Peyer's patch (tissue), 4 donors: ENCODE measurements at places on chromosomes 5 and 9. TPM values are rescaled to one million over a fixed set of nuclear protein-coding genes. Genes with fewer than 3 reads are reported as not detected.

SLC23A1 gene
- 166 TPM for total RNA-seq

PCDHGA12 gene
- 1.4 TPM for total RNA-seq

PTGER4 gene
- 134 TPM for total RNA-seq

PKD2L2 gene
- not detected for total RNA-seq

FLT4 gene
- 17.3 TPM for total RNA-seq

DNA sequence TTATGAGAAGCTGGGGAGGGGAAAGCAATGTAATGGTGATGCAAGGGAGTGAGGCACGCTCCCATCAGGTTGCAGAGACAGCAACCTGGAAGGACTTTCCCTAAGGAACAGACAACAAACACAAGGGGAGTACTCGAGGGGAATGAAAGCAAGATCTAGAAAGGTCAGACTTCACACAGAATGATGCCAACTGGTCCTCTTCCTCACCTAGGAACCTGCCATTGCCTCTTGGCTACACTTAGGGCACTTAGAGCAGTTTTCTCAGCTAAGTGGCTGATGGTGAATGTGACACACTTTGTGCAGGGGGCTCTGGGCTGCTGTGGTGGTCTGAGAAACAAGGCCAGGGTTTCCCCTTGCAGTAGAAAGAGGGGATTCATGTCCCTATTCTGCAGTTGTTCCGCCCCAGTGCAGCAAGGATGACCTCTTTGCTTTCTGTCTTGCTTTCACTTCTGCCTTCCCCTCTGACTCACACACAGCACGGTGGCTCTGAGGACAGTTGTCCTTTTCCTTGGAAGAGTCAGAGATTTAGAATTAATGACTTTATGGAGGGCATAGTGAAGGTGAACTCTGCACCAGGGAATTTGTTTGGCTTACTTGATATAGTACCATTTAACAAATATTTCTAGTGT is 394.0 kb upstream of the KLF4 start:
- peak; percentile 31 for DNase-seq

GRCh38 chr9:74804018-74804385 is 83.7 kb downstream of the TRPM6 start:
- DNase-seq = no peak

GRCh38 chr9:98037357-98037756 is 19.2 kb upstream of the NANS start:
- DNase-seq = no peak

DNA sequence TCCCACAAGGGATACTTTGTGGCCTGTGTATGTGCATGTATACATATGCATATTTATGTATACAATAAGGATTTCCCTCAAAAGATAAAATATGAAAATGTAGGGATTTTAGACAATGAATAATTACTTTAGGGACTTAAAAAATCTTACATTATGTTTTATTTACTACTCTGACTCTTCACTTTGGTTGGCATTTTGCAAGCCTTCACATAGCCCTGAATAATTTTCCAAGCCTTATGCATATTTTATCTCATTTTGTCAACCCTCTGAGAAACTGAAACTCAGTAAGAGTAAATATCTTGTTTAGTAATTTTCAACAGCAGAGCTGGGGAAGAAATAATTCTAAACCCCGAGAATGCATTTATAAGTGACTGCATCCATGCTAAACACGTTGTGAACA is 153.0 kb upstream of the SLC24A2 start:
- no peak for DNase-seq

DNA sequence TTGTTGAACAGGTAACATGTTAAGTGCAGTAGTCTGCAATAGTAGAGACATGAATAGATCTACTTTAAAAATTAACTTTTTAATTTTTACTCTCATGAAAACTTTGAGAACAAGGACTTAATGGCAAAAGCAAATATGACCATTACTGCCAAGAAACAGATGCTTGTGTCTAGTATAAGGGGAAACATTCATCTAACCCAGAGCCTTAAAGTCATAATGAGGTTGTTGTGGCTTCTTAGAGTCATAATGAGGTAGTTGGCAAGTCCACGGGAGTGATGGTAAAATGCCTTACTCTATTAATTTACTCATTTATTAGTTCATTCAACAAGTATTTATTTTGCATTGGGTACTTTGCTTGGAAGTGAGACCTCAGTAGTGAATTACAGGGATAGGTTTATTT is 71.5 kb downstream of the JAKMIP2 start:
- DNase-seq = no peak

- DNase-seq = no peak
Measured at GRCh38 chr9:68983008-68983411, 30.9 kb downstream of the PRKACG start.

DNA sequence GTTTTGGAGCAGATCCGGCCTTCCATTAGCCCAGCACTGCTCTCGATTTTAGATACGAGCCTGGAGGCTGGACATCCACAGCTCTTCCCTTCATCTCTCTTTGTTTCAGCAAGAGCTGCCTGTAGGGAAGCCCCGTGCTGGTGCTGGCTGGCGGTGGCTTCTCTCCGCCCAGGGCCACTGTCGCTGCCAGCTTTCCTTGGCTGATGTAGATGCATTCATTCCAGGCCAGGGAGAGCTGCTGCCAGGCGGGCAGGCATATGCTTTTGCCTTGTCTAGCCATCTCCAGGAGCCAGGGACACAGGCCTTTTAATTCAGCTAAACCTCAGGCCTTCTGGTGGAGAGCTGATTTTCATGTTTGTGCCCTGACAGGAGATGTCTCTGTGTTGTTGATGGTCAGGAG is 409.3 kb upstream of the CLINT1 start:
- no peak for DNase-seq

DNA sequence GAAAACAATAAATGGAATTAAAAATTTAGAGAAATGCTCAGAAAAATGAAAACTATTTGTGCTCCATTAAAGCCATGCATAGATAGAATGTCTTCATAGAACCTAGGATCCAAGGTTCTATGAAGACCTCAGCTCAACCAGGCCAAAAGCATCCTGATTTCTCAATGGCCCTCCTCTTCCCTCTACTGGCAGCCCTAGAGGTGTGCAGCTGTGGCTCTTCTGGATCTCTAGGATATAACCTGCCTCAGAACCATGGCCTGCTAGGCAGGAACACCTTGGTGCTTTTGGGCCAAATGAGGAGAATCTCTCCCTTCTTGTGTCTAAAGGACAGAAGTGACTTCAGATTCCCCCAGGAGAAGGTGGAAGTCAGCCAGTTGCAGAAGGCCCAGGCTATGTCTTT is 15.1 kb downstream of the IFNA1 start:
- no peak for DNase-seq

GRCh38 chr9:94029932-94030317 is 54.3 kb upstream of the PTPDC1 start:
- DNase-seq = no peak

DNA sequence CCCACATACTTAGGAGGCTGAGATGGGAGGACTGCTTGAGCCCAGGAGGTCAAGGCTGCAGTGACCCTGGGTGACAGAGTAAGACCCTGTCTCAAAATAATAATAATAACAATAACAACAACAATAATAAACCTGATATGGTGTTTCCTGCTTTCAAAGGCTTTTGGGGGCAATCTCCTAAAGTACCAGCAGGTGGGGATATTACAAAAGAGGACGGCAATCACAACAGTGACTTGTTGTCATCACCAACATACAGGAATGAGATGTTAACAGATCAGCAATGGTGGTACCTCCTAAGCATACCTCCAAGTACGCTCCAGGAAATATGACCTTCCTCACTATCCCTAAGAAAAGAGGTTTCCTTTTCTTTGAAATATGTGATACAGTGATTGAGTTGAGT is 91.1 kb upstream of the RNF180 start:
- no peak for DNase-seq

GRCh38 chr5:176899946-176900779 is 1.0 kb upstream of the HK3 start:
- no peak for DNase-seq

DNA sequence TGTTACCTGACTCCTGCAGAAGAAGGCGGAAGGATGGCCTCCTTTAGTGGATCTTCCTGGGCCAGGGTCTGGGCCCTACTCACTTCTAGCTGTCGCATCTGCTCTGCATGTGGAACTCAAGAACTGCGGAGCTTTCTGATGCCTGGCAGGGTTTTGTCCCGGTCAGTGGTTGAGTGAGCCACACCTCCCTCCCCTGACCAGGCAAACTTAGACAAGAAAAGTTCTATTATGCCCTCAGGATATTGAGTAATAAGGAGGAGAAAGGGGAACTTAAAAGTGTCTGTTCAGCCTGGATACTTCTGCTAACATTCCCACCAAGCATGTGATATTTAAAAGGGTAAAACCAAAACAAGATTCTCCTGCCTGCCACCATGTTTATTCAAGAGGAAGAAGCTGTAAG is at the start of gene FYB1:
Gene FYB1 (minus strand): TSS at position 127 of the 400 bp plus-strand sequence. CDS start 16,603 bp downstream, outside the sequence.
- DNase-seq = peak; percentile 52

- DNase-seq = no peak
Measured at GRCh38 chr9:79985264-79985663, 413.5 kb downstream of the TLE4 start.
